NAMALWA (cell line): ENCODE measurements at places on chromosomes 7 and 10.

- DNase-seq, result no peak
Measured at GRCh38 chr7:45420843-45421495, 153.2 kb upstream of the ADCY1 start.

GRCh38 chr7:28835800-28836199 is 122.3 kb downstream of the TRIL start:
- no peak for DNase-seq

DNA sequence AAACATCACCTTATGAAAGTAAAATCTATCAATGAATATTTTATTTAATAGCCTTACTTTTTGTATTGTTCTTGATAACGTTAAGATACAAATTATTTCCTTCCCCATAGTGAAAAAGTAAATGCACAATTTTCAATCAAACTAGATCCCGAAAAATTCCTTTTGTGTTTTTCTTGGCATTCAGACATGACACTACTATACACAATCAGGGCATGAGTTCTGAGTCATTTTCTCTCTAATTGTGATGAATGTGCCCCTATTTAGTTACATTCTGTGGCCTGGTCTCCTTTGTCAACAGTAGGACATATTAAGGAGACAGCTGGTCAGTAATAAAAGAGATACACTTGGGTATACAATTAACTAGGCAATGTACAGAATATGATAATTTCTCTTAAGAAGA is 19.8 kb downstream of the COL1A2 start:
- no peak for DNase-seq

DNA sequence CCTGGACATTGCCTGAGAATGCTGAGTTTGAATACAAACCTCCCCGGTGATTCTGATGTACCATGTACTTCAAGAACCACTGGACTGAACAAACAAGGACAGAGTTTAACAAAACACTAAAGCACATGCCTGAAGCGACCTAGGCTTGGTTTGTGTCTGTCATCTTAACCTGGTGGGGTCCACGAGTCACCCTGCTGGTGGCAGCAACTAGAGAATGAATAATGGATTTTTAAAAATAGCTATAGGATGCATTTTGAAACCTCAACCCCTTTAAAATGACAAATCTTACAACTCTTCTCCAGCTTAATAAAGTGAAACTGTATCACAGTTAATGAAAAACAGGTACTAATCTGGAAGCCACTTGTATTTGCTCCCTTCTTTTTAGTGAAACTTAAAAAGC is 25.2 kb downstream of the CDHR3 start:
- DNase-seq, result no peak

GRCh38 chr7:2564970-2565540 is 6.3 kb downstream of the IQCE start:
- DNase-seq, result no peak

- DNase-seq, result no peak
Measured at GRCh38 chr10:88330174-88330573, 252.9 kb downstream of the RNLS start.

DNA sequence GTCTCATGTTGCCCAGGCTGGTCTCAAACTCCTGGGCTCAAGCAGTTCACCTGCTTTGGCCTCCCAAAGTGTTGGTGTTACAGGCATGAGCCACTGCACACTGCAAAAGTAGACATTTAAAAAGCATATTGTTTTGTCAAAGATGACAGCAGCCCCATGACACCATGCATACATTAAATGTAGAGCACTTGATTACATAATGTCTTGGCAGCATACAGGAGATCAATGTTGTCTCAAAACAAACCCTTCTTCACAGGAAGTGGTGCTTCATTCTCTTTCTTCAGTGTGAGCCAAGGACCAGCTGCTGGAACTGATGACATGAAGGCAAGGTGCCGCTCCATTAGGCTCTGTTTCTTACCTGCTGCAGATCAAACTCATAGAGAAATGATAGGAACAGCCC is 218.4 kb downstream of the KLF6 start:
- no peak for DNase-seq

GRCh38 chr10:37960591-37961137 is 15.8 kb downstream of the ZNF25 start:
- no peak for DNase-seq

DNA sequence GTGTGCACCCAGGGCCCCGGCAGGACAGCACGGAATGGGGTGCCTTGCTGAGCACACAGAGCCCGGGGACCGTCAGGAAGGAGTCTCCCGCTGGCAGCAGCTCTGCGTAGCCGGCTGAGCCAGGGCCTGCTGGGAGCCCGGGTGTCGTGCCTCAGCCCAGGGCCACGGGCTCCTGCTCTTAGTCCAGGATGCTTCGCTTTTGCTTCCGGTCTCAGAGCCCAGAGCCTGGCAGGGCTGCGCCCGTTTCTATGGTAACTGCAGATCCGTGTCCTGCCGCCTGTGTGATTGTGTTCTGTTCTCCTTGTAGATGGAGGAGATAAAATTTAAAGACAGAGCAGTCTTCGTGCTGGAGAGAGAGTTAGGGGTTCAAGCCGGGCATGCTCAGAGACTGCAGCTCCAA is 53.7 kb upstream of the DPYSL4 start:
- no peak for DNase-seq

- no peak for DNase-seq
Measured at GRCh38 chr7:75033064-75033463, 40.5 kb downstream of the RCC1L start.

DNA sequence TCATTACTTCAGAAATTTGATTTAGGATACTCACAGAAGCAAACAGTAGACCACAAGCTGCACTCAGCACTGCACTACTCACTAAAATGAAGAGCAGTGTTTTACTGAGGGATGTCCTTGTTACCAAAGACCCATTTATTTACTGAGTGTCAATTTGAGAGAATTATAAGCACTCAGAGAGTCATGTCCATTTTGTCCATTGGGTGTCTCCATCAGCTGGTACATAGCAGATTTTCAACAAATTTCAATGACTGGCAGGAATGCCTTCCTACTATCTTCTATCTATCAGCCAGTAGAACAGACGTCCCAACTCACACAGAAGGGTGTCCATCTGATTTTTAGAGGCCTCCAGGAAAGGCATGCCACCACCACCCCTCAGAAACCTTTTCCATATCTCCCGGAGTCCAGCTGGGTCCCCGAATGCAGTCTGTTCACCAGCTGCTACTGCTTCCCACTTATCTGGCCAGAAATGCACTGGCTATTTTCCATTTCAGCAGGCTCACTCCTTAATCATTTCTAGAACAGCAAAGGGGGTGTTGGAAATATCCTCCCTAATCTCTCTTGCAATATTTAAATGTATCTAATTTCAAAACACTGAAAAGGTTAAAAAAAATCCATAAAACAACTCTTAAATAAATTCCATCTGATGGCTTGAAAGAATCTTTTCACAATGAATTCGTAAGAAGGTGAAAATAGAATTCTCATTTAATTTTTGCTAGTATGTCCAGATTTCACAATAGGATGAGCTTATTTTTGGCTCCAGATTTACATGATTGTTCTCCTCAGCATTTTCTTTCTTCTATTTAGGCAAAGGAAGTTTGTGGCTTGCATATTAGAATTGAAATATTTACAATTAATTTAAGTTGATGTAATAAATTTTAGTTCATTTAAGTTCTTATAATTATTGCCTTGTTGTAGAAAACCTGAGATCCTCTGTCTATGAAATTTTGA is 1164.0 kb upstream of the CELF2 start:
- DNase-seq, result no peak

DNA sequence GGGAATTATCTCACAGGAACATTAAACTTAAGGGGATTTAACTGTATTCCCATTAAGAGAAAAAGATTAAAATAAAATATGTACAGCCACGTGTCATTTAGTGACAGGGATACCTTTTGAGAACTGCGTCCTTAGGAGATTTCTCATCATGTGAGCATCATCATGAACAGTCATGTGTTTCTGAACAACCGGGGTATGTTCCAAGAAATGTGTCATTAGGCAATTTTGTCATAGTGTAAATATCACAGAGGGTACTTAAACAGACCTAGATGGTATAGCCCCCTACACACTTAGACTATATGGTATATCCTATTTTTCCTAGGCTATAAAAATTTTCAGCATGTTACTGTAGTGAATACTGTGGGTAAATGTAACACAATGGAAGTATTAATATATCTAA is 840.3 kb downstream of the CNTNAP2 start:
- DNase-seq, result no peak

GRCh38 chr7:69722843-69723242 is 124.6 kb downstream of the AUTS2 start:
- no peak for DNase-seq

GRCh38 chr7:134245253-134245652 is 71.5 kb downstream of the SLC35B4 start:
- peak; percentile 63 for DNase-seq

DNA sequence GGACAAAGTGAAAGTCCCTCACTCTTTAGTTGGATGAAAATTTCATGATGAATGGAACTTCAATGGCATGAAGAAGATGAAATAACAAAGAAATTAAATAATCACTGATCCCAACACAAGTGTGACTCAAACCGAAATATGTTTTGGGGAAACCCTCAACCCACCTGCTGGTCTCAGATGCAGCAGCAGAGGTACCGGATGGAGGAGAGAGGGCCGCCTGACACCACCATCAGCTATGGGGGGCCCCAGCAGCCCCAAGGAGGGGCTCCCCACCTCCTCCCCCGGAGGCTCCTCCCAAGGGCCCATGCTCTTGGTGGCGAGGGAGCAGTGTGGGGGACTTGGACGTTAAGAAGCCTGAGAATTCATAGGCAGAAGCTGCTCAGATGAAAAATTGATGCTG is 137.2 kb upstream of the ADARB2 start:
- DNase-seq, result no peak

DNA sequence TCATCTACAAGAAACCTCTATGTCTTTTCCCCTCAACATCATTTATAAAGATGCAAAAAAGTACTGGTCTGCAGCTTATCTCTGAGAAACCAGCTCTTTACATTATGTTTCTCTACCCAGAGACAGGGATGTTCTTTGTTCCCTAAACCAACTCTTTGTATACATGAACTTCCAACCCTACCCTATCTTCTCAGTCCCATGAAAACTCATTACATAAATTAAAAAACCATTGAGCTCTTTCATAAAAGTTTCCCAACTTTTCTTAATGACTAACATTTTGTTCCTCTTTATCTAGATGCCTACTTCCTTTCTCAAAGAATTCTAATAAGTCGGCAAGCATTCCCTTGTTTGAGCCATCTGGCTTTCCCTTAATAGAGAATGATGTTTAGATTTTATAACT is 192.8 kb upstream of the AGK start:
- no peak for DNase-seq

DNA sequence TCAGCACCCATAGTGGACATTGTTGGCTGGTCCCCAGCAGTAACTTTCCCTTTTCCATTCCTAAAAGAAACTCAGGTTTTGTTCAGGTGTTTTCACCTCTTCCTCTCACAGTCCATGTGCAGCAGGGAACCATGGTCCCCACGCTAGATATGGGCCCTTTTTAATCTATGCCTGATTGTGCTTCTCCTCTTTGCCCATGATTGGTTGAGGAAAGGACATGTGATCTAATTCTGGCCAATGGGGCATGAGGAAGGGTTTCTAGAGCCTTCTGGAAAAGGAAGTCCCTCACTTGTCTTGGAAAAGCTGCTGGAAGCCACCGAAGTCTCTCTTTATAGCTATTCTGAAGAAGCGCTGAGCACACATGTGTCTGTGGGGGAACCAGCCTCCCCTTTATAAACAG is 330.7 kb downstream of the ACTR3B start:
- DNase-seq, result peak; percentile 30

GRCh38 chr7:154644366-154644765 is 358.6 kb downstream of the PAXIP1 start:
- no peak for DNase-seq

- DNase-seq, result peak; percentile 82
Measured at GRCh38 chr10:88114368-88114767, 250.9 kb downstream of the PTEN start.

GRCh38 chr10:113087165-113088029 is 137.3 kb downstream of the TCF7L2 start:
- DNase-seq, result no peak

- no peak for DNase-seq
Measured at GRCh38 chr7:132456418-132456817, 119.9 kb downstream of the PLXNA4 start.

- DNase-seq, result no peak
Measured at GRCh38 chr10:44384601-44385025, 284 bp downstream of the CXCL12 start.

GRCh38 chr10:86188796-86189558 is 177.6 kb downstream of the GRID1 start:
- no peak for DNase-seq

DNA sequence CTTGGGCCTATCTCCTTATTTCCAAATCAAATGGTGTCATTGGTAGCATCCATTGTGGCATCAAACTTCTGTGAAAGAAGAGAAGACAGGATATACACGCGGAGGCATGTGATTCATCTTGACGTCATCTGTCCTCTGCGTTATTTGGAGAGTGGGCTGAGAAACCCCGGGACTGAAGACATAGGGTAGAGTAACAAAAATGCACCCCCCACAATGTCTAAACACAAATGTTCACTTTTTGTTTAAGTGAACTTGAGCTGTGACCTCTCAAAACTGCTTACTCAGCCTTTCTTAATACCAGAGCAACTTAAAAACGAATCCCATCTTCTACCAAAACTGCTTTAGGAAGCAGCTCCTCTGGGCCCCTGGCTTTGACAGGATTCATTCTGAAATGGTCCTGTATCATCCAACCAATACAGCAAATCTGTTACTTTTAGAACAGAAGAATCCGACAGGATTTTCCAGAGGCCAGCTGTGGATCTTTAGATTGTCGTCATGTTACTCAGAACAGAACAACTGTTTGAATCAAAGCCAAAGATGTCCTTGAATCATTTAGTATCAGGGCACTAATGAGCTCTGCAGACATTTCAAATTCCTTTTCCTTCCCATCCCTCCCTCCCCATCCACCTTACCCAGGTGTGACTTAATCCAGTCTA is 438.1 kb downstream of the SUGCT start:
- DNase-seq, result no peak

DNA sequence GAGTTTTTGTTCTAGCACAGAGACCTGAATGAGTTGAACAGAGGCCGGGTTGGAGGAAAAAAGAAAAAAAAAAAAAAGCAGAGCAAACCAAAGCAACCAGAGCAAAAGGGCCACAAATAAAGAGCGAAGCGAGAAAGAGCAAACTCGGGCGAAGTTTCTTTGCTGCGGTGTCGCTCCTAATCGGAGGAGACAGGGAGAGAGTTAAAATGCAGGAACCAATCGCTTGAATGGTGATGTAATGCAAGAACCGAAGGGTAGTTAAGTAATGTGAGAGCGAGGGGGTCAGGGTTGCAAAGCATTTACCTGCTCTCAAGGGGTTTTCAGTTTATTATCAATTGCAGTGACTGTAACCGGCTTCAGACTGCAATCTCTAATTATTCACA is 271.7 kb downstream of the TRIL start:
- DNase-seq, result no peak

GRCh38 chr7:39304178-39304577 is 262.0 kb upstream of the YAE1 start:
- no peak for DNase-seq

DNA sequence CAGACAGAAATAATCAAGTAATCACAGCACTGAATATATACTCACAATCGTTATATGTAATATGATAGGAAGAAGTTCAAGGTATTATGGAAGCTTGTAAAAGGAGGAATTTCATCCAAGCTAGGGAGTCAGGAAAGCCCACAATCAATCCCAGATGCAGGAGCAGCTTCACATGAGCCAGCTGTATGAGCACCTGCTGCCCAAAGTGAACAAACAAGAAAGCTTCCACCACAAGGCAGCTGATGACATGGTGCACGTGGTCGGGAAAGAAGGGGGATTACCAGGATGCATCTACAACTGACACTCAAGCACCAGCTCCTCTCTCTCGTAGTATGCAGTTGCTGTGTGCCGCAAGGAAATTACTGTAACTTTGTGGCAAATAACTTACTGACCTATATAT is 225.2 kb downstream of the XPNPEP1 start:
- no peak for DNase-seq

GRCh38 chr7:139431010-139431409 is 52.5 kb downstream of the KLRG2 start:
- DNase-seq, result no peak
